Eye (tissue), 1 donor: ENCODE measurements at places on chromosomes 3 and 15.

- DNase-seq: no peak
These were observed 6.2 kb upstream of the NEDD4 start for GRCh38 chr15:55999658-56000057.

- no peak for DNase-seq
These were observed 42.8 kb downstream of the BDH1 start for GRCh38 chr3:197512691-197513571.

DNA sequence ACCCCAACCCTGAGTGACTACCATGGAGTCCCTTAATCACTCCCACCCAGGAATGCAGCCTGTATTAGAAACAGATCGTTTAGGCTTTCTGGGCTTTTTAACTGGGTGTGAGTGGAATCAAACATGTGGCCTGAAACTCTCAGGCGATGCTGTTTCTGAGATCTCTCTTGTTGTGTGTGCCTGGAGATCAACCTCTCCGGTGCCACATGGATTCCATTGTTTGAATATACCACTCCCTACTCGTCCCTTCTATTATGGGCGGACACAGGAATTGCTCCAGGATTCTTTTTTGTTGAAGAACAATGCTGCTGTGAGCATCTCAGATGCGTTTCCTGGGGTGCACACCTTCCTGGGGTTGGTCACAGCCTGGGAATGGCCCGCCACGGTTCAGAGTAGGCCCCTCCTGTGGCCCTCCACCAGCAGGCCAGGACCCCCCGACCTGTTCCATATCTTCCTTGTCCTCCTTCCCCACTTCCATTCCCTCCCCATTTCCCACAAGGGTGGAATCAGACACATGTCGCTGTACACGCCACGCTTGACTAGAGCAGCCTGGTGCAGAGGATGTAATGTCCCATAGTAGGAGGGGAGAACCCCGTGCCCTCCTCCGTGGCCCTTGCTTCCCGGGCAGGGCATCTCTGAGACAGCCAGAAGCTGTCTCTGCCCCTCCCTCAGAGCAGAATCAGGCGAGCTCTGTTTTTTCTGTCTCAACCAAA, 36.4 kb upstream of the PRR23E start:
- DNase-seq: no peak

- DNase-seq: no peak
These were observed 12.3 kb downstream of the ZBTB20 start for GRCh38 chr3:115134648-115135347.

GRCh38 chr3:126340081-126340511, 17.1 kb downstream of the KLF15 start:
- no peak for DNase-seq

GRCh38 chr3:143182866-143183664, 63.5 kb downstream of the CHST2 start:
- DNase-seq: no peak

DNA sequence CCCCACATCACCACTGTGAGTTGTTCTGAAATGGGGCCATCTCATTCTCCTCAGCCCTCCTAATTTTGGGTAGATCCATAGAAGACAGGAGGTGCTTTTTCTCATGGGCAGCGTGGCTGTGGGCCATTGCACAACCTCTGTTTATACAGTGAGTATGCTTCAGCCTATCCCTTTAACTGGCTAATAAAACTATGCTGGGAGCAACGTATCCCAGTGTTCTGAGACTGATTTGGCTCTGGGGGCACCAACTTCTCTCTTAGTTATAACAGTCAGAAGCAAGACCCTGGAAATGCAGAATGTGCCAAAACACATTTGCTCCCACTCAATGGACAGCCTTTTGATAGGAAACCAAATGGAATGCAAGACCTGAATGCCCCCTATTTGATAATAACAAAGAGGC, 97.1 kb upstream of the ICE2 start:
- peak; percentile 54 for DNase-seq

DNA sequence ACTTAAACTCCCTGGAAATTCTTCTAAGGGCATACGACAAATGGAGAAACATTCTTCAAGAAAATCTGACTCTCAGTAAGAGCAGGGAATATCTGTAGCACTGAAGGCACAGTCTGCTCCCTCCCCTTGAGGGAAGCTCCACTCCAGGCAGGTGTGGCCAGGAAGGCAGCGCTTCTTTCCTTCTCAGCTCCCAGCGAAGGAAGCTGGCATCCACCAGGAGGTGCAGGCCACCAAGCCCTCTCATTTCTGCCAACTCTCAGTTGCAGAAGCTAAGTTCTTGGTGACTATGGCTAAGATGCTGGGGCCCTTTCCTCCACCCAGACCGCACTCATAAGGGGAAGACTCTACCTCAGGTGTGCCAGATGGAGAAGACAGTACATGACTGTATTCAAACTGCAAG, 37.7 kb upstream of the SLC41A3 start:
- DNase-seq: no peak

GRCh38 chr3:127254033-127254644, 33.7 kb downstream of the PRR20G start:
- DNase-seq: peak; percentile 73

- DNase-seq: no peak
These were observed 193.9 kb downstream of the TLE3 start for GRCh38 chr15:69903470-69904469.

- DNase-seq: no peak
These were observed 83.4 kb upstream of the RNU6-1 start for GRCh38 chr15:67922971-67923945.

GRCh38 chr15:70672081-70672480, 91.3 kb downstream of the UACA start:
- DNase-seq: no peak
